IMR-90 (cell line): ENCODE measurements at places on chromosomes 3 and 15.
A peak's percentile ranks its signal among the peaks of the same experiment; 100 is the strongest.

DNA sequence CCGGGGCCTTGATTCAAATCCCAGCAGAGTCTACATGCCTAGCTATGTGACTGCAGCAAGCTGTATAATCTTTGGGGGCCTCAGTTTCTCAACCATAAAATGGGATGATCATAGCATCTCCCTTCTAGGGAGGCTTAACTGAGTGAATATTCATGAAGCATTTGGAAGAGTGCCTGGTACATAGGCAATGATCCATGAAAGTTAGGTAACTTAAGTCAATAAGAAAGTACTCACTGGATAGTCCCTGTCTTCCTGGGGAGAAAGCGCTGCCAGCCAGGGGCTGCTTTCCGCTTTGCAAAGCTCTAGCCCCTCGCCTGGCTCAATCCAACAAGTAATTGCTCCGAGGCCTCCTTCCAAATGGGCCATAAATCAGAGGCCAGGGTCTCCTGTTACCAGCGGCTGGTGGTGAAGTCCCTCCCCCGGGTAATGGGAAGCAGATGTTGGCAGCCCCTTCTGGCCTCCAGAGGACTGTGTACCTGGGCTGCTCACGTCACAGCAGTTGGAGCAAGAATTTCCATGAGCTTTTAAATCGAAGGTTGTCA, 521.9 kb upstream of the PROK2 start:
- peak; percentile 33 for DNase-seq

DNA sequence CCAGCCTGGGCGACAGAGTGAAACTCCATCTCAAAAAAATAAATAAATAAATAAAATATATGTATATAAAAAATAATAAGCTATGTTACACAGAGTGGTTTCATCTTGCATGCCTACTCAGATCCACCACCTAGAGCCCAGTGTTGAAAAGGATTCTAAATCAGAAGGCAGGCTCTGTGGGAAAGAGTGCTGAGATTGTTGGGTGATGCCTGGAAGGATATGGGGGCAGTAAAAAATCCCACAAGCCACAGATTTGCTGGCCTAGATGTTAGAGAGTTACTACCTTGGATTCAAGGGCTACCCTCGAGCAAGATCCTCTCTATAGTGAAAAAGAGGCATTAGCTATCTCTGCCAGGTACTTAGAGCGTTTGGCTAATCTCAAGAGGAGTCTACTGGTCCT, 144.3 kb downstream of the STAC start:
- DNase-seq: no peak

GRCh38 chr3:177405191-177405672, 207.9 kb upstream of the TBL1XR1 start:
- DNase-seq: no peak

DNA sequence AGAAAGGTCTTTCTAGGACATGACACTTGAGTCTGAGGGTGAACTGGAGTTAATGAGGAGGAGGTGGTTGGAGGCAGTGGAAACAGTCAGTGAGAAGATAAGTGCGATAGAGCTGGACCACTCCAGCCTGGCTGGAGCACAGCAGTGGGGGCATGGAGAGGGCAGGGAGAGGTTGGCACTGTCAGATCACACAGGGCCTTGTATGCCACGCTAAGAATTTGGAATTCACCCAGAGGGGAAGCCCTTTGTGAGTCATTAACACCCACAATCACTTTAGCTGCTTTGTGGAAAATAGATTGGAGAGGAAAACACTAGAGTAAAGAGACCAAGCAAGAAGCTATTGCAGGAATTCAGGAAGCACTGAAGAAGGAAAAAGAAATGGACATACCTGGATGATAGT, 83.3 kb downstream of the ZNF621 start:
- no peak for DNase-seq

- no peak for DNase-seq
Observed at GRCh38 chr3:135565546-135565945, 400.0 kb upstream of the PPP2R3A start.

DNA sequence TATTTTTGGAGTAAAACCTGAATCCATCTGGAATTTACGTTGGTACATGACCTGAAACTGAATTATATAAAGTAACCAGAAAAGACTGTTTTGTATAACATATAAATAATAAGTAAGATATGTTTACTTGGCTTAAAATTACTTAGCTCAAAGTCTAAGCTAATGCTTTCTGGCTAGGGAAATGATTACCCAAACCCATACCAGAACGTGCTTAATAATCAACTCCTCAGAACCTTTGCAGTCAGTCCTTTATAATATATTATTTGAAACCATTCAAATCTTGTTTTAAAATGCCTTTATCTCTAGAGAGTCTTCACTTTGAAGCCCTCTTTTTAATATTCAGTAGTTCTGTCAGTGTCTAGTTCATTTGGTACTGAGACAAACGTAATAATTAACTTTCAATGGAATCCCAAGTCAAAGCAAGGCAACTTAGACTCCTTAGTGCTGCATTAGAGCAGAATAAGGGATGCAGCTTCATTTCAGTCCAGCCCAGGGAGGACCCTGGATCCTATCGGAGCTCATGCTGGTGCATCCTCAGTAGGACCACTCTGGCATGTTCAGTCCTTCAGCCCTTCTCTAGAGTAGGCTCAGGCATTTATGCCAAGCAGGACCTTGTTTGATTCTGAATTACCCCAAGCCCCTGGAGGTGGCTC, 81.6 kb downstream of the MME start:
- no peak for DNase-seq

DNA sequence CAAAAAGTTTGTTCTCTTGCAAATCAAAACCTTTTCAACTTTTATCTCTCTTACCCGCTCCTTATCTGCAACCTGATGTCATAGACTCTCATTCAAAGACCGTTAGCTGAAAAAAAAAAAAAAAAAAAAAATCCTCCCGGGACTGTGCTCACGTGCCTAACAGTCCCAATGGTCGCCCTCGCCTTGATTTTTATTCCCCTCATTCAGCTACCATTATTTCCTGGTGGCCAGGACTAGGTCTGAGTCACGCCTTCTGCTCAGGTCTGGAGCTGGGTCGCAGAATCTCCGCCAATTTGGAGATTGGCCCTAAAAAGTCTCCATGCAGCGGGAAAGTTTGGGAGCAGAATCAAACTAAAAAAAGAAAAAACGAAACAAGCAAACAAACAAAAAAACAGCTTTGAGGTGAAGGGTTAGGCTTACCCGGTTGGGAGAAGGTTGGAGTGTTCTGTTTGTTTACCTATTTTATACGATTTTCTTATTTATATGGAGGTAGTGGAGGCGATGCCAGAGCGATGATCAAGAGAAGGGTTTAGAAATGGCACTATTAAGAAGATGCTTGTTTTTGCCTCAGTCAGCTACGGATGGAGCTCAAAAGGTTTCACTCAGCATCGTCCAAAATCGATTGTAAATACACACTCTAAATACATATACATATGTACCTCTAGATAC, 51.1 kb downstream of the ZIC4 start:
- no peak for DNase-seq

GRCh38 chr15:65197337-65197645, 12.1 kb upstream of the CLPX start:
- no peak for DNase-seq
